CD4-positive, alpha-beta T cell treated with Interleukin-21 for 1 hour (primary cell): ENCODE measurements at places on chromosomes 3 and 15.

DNA sequence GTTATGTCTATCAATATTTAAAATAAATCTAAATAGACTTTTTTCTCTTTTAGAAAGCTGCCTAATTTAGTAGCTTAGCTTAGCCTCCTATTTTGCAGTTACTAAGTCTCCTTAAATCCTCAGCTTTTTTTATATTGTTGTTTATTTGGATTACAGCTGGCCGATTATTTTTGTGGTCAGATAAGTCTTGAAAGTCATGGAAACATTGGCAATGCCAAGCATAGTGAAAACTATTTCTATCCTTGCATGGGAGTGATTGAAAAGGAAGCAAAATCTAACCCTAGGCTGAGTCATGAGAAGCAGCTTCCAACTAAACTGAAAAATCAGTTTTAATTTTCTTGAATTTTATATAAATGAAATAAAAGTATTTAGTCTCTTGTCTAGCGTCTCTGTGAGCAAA lies 1063.0 kb upstream of the GBE1 start:
- DNase-seq, result no peak

DNA sequence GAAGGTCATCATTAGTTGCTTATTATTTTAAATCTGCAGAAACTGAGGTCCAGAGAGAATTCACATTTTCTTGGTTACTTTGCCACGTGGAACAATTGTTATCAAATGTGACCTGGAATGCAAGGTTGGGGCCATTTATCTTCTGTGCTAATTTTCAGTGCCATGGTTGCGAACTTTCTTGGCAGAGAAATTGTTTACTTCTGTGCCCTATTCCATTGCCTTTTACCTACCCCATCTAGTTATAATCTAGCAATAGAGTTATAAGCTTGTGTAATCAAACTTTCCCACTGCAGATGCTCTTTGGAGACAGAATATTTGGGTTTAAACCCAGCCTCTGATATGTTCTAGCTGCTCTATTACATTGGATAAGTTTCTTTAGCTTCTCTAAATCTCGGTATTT lies 242.9 kb downstream of the LPP start:
- no peak for DNase-seq

DNA sequence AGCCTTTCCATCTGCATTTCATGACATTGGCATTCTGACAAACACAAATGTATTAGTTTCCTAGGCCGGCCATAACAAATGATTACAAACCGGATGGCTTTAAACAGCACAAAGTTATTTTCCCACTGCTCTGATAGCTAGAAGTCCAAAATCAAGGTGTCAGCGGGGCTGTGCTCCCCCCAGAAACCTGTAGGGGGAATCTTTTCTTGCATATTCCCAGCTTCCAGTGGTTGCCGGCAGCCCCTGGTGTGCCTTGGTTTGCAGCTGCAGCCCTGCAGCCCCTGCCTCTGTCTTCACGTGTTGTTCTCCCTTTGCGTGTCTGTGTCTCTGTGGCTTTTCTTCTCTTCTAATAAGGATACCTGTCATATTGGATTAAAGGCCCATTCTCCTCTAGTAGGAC lies 79.0 kb upstream of the CDV3 start:
- DNase-seq, result no peak

DNA sequence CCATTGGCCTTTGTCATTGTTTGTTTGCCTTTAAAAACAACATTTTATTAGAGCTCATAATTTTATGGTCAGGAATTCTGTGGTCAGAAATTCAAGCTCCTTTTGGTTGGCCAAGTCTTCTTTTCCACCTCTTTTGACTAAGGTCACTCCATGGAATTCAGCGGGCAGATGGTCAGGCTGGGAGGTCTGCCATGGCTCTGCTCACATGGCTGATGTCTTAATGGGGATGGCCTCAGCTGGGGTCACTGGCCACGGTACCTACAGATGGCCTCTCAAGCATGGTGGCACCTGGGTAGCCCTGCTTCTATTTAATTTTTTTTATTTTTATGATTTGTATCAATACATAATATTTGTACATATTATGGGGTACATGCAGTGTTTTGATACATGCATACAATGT lies 360.8 kb upstream of the MCTP2 start:
- DNase-seq, result no peak

GRCh38 chr15:73986055-73986775 lies 5.9 kb downstream of the STOML1 start:
- no peak for DNase-seq

DNA sequence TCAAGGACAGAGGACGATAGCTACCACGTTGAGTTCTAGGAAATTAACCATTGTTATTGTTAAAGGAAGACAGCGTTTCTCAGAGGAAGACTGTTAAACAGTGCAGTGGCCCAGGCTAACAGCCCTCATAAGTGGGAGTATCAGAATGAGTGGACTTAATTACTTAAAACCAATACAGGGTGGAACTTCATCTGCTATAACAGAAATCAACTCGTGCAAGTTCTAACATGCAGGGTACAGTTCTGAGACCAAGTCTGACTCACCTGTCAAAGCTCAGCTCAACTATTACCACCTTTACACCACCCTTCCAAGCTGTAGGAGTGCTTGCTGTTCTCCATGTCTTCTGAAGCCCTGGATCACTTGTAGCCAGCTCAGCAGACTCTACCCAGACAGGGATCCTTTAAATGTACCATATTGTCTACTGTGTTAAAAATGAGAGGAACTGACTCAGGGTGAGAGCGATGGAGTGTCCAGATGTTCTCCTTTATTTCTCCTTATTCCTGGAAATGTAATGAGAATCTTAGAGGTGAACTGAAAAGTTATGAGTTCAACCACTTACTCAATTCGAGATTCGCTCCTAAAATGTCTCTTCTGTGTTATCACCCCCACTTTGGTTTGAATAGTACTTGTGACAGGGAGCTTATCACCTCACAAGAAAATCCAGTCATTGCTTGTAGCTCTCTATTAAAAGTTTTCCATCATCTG lies 26.5 kb downstream of the CD86 start:
- DNase-seq, result no peak

- no peak for DNase-seq
Measured at GRCh38 chr15:66126031-66126441, 127.5 kb downstream of the MEGF11 start.

DNA sequence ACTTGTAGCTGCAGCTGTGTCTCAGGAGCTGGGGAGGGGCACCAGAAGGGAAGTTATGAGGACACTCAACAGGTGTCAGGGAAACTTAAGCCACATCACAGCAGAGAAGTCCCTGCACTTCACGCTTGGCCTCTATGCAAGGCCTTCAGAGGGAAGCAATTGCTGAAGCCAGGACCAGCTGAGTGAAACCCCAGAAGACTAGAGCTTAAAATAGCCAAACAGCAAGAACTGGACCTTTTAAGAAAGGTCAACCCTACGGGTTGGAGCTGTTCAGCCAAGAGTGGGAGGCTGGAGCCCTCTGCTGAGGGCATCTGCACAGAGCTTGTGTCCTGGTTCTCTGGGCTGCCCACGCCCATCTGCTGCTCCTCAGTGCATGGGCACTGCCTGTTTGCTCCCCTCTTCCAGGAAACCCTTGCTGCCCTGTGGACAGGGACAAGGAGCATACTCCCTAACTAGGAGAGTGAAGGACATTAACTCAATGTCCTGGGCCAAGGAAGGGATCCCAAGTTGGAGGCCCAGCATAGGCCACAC lies 3.9 kb upstream of the GRAMD2A start:
- DNase-seq, result no peak

DNA sequence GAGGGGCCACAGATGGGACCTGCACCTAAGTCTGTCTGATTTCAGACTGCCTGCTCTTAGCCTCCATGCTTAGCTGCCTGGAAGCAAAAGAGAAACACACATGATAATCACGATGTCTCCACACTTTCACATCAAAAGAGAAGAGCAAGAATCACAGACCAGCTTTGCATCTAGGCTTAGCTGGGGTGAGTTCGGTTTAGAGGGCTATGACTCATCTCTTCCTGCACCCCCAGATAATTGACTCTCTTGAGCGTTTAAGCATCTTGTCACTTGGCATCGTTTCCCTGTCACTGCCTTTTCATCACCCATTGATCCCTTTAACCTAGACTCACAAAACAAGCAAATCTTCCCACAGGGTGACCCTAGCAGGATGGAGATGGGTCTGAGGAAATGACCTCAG lies 124.0 kb downstream of the NTRK3 start:
- DNase-seq, result no peak

DNA sequence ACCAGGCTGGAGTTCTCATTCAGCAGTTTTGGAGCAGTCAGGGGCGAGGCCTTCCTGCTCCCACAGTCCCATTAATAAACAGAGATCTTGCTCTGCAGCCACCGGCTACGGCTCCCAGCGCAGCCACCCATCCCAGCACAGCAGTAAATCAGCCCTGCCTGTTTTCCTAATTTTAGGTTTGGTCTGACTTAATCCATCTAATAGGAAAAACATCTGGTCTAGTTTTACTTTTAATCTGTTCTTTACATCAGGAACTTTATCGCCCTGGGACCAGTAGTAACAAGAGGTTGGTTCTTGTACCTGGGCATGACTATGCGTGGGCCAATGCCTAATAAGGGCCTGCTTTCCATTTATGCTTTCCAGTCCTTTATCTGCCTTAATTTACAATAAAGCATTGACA lies 264.0 kb upstream of the DPH6 start:
- no peak for DNase-seq

GRCh38 chr3:46989146-46989810 lies 9.8 kb downstream of the NBEAL2 start:
- DNase-seq, result no peak

GRCh38 chr3:18447720-18448119 lies 22.6 kb upstream of the SATB1 start:
- DNase-seq, result no peak

GRCh38 chr3:16069149-16069922 lies 105.1 kb upstream of the GALNT15 start:
- DNase-seq, result no peak

- DNase-seq, result peak; percentile 13
Measured at GRCh38 chr15:85545752-85546151, 165.3 kb downstream of the AKAP13 start.

GRCh38 chr15:93460717-93461116 lies 371.7 kb upstream of the RGMA start:
- no peak for DNase-seq

DNA sequence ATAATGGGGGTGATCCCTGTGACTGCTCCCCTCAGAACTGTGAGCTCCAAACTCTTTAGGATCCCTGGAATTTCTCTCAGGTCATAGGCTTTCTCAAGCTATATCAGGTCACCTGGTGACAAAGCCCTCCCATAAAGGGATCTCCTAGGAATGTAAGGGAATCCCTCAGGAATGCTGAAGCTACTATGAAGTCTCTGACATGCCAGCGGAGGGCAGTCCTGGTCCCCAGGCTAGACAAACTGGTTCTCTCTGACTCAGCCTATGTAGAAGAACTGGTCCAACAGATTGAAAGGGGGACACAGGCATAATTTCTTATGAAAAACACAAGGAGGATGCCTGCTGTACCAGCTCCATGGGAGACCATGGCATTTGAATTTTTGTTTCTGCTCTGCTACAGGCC lies 6.7 kb downstream of the LPCAT4 start:
- DNase-seq, result no peak

- DNase-seq, result no peak
Measured at GRCh38 chr3:145899241-145899640, 261.7 kb downstream of the PLOD2 start.

DNA sequence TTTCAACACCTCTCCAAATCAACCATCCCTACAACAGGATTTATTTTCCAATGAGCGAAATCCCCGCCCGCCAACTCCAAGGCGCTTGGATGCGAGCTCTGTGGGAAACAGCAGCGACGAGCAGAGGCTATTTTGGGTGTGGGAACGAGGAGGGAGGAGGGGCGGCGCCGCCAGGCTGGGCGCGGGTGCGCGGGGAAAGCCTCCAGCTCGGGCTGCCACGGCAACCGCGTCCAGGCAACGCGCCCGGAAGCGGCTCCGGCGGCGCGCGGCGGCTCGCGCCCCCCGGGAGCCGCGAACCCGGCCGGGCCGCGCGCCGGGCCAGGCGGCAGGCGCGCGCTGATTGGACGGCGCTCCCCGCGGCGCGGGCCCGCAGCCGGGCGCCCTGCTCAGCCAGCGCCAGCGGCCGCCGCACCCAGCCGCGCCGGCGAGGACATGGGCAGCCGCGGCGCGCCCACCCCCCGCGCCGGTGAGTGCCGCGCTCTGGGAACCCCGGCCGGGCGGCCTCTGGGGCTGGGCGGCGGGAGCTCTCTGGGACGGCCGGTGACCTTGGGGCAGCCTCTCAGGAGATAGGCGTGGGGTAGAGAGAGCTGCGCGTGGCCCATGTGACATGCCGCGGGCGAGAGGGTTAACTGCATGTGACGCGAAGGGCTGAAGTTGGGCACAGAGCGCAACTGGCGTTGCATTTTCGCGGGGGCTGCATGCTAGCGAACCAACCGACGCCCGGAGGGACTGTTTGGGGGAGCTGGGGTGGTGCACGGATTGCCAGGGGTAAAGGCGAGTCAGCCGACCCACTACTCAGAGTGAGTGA lies at the start of gene FAM81A:
TSS of gene FAM81A (plus strand) at position 370 of the 808 bp plus-strand sequence. CDS start 20,441 bp downstream, outside the sequence.
- peak; percentile 28 for DNase-seq

- DNase-seq, result no peak
Measured at GRCh38 chr3:7934362-7934761, 567.3 kb upstream of the LMCD1 start.

DNA sequence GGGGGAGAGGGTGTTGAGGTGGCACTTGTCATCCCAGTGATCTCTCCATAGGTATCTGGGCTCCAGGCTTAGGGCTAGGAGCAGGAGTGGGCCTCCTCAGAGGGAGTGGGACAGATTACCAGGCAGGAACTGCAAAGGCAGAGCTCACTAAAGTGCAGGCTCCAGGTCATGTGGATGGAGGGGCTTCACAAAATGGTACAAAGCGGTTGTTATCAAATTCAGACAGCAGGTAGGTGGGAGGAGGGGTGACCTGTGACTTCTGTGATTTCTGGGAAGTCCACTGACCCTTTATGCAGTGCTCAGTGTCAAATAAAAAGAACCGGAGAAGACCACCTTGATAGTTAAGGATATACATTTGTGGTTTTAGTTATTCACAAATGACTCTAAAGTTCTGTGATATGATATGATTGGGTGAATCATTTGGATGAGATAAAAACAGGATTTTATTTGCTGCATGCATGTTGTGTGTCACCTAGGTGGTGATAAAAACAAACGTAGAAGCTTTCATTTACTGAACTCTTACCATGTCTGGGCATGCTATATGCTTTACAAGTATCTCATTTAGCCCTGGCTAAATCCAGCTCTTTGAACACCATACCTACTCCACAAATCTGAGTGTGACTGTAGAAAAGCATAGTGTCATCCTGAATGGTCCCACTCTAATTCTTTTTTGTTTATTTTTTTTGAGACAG lies 20.2 kb downstream of the ST6GAL1 start:
- DNase-seq, result no peak

- DNase-seq, result peak; percentile 66
Measured at GRCh38 chr3:104564045-104564643, 802.6 kb upstream of the ALCAM start.

- no peak for DNase-seq
Measured at GRCh38 chr3:23696842-23697241, 108.9 kb upstream of the UBE2E1 start.

GRCh38 chr15:42289166-42289565 lies 15.9 kb upstream of the TMEM87A start:
- DNase-seq, result no peak
